ENCODE measurements at places on chromosomes 11 and 22.

GRCh38 chr11:17798253-17798652, 63.7 kb downstream of the KCNC1 start:
- no peak for DNase-seq

DNA sequence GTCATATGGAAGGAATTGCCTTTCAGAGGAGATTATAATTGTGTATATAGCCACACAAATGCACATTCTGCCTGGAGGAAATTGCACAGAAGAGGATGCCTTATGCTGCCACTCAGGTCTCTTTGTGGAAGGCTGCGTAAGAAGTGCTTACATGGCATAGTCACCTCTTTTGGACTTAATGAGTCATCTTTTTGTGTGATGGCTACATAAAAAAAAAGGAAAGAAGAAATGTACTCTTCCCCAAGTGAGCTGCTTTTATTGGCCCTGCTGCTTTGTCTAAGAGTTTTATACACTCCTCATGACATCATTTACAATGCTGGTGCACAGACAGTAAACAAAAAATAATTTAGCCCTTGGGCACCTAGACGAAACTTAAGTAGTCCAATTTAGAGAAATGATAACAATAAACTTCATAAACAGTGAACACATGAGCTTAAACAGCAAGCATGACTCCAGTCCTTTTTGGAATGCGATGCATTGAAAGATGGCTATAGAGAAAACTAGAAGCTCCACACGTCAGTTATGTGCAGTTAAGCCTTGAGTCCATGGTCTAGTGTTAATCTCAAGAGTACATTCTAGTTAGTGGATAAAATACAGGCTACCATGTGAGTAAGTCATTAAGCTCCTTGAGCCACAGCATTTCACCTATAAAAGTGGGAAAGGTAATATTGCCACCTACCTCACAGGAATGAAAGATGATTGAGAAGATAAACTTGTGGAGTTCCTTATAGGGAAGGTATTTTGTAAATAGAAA, 12.0 kb downstream of the CSTPP1 start:
- no peak for DNase-seq

DNA sequence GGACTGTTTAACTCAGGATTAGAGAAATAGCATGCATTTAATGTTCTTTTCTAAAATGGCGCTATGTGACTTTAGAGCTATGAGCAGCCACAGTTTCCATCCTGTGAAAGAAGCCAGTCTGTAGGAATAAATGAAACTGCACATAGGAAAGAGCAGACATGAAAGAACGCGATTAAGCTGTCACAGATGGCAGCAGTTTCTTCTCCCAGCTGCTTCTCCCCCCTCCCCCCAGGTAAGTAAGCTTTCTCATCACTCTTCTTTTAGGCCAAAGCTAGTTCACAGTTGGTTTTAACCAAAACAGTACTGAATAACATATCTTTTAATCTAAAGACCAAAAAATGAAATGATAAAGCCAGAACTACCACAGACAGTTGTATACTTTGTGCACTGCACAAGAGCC, 266.4 kb downstream of the KCNA4 start:
- DNase-seq, result no peak

- no peak for DNase-seq
These were observed 134.6 kb upstream of the TRPC6 start for GRCh38 chr11:101718402-101718801.
